Chondrocyte (in vitro differentiated cells): ENCODE measurements at places on chromosomes 12 and 14. TPM values are rescaled to one million over a fixed set of nuclear protein-coding genes. Genes with fewer than 3 reads are reported as not detected.

The KRT77 gene
- not detected in 3 replicates for total RNA-seq

The AKAP3 gene
- total RNA-seq, result 0.26 to 0.65 TPM (median 0.57 TPM) in 3 replicates

The TBX5 gene
- not detected in 3 replicates for total RNA-seq

The ATG101 gene
- 48.0 to 55.1 TPM (median 50.5 TPM) in 3 replicates for total RNA-seq

DNA sequence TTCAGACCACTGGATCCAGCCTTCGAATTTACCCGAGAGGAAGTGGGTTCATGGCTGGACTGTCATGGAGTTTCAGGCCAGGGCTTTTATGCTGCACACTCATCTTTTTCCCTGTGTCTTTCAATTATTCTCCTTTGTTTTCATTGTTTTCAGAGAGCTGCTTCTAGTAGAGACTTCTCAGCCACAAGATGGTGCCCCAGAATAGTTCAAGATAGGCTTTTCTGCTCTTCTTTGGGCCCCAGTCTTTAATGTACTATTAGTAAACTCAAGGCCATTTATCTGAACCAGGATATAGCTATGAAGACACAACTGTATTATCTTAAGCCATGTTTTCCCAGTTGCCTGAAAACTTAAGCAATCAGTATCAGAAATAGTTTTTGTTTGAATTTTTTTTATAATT lies 30.4 kb upstream of the PSMA6 start:
- peaks cover 7% of the 10 kb centered on the region for H3K36me3 ChIP-seq
- H3K27me3 ChIP-seq, result no peaks in the 10 kb centered on the region
- DNase-seq, result no peak
- no peak overlapping the region for H3K4me3 ChIP-seq
- H3K27ac ChIP-seq, result no peak overlapping the region

DNA sequence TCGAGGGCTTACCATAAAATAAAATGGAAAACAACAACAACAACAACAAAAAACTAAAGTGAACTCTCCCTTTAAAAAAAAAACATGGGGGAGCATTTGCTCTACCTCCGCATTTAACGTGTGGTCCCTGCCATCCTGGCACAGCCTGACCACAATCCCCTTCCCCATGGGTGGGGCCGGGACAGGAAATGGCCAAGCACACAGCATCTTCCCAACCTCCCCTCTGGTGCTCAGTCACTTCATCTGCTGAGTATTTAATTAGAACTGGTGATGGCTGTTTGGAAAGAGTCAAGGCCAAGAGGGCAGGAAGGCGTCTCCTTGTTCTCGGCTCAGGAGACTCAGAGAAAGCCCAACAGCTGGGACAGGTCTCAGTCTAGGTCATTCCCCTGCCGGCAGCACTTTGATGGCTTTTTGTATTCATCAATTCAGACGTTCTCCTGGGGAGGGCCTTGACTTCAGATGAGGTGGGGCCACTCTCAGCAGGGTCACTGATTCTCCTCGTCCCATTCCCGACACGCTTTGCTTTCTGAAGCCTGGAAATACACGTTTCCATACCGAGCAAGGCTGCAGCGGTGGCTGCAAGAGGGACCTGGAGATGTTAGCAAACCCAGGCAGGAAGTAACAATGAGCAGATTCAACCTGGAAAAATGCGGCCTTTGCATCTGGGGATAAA lies 44.4 kb downstream of the ANO2 start:
- DNase-seq, result no peak
- no peak overlapping the region for H3K4me3 ChIP-seq
- no peaks in the 10 kb centered on the region for H3K4me1 ChIP-seq
- peaks cover 32% of the 10 kb centered on the region for H3K27me3 ChIP-seq
- no peaks in the 10 kb centered on the region for H3K36me3 ChIP-seq

GRCh38 chr12:15346488-15346887 lies 24.2 kb downstream of the PTPRO start:
- no peaks in the 10 kb centered on the region for H3K4me1 ChIP-seq
- H3K27ac ChIP-seq, result no peak overlapping the region
- peaks cover 8% of the 10 kb centered on the region for H3K27me3 ChIP-seq
- no peaks in the 10 kb centered on the region for H3K36me3 ChIP-seq

GRCh38 chr12:19243551-19243950 lies 114.0 kb downstream of the PLEKHA5 start:
- H3K4me3 ChIP-seq, result no peak overlapping the region
- no peaks in the 10 kb centered on the region for H3K27me3 ChIP-seq
- DNase-seq, result no peak
- peaks cover 51% of the 10 kb centered on the region for H3K4me1 ChIP-seq

GRCh38 chr12:104376650-104377513 lies 73.3 kb downstream of the EID3 start:
- H3K4me1 ChIP-seq, result peaks cover 11% of the 10 kb centered on the region
- no peaks in the 10 kb centered on the region for H3K27me3 ChIP-seq
- H3K4me3 ChIP-seq, result no peak overlapping the region
- DNase-seq, result no peak

- peak overlapping the region; percentile 2 for H3K27ac ChIP-seq
- no peaks in the 10 kb centered on the region for H3K27me3 ChIP-seq
- no peaks in the 10 kb centered on the region for H3K36me3 ChIP-seq
- no peak for DNase-seq
- H3K4me1 ChIP-seq, result peaks cover 51% of the 10 kb centered on the region
Observed at GRCh38 chr12:11785712-11786111, 136.2 kb downstream of the ETV6 start.

GRCh38 chr12:64098709-64099354 lies 123.3 kb downstream of the KICS2 start:
- H3K4me3 ChIP-seq, result no peak overlapping the region
- H3K4me1 ChIP-seq, result peaks cover 32% of the 10 kb centered on the region
- no peak for DNase-seq

DNA sequence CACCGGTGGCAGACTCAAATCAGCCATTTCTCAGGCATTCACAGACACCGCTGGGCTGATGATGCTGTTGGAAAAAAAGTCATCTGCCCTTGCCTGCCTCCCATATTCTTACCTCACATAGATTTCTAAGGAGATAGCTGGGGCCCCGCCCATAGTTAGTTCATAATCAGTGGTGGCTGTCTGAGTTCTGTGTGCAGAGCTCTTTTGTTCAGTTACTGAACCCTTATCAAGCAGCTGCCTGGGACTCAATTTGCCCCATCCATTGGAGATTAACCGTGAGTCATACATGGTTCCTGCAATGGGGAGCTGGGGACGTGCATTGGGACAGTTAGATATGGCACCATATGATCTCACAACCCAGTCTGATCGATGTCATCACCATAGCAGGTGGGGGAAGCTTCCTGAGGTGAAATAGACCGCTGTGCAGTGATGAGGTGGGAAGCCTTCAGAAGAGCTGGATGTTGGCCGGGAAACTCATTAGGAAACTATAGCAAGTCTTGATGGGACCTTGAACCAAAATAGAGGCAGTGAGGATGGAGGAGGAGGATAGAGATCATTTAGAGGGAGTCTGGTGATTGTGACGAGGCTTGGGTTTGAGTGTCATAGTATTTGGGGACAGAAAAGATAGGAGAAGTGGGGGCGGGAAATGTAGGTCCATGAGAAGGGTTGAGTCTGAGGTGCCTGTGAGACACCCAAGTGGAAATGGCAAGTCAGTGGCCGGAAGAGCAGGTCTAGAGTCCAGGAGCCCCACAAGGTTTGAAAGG lies 147.8 kb downstream of the GCH1 start:
- no peak overlapping the region for H3K4me3 ChIP-seq
- H3K27me3 ChIP-seq, result no peaks in the 10 kb centered on the region
- no peak for DNase-seq
